ENCODE measurements at places on chromosomes 6 and 20. TPM values are rescaled to one million over a fixed set of nuclear protein-coding genes. Genes with fewer than 3 reads are reported as not detected.

Gene CD2AP
- 29.5 TPM for total RNA-seq

Gene SRSF12
- total RNA-seq: 3.9 TPM

DNA sequence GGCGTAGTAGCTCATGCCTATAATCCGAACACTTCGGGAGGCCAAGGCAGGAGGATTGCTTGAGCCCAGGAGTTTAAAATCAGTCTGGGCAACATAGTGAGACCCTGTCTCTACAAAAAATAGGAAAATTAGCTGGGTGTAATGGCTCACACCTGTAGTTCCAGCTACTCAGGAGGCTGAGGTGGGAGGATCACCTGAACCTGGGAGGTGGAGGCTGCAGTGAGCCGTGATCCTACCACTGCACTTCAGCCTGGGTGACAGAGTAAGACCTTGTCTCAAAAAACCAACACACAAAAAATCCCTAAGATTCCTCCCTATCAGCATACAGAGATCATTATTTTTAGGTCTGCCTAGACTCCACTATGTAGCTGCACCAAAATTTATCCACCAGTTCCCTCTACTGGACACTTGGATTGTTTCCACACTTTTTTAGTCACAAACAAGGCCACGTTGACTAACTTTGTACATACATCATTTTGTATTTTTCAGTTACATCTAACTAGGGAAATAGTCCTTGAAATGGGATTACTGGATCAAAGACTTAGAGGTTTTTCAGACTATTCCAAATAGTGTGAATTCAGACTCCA lies 3.6 kb upstream of the PHF1 start:
- no peak overlapping the region for H3K4me3 ChIP-seq
- no peaks in the 10 kb centered on the region for H3K27me3 ChIP-seq
- peaks cover 10% of the 10 kb centered on the region for H3K4me1 ChIP-seq
- peaks cover 10% of the 10 kb centered on the region for H3K36me3 ChIP-seq

Gene HMGA1
- 244 TPM for total RNA-seq

Gene TNXB
- 22.2 TPM for total RNA-seq
